Right renal cortex interstitium (tissue), 3 donors: ENCODE measurements at places on chromosomes 12 and 14. TPM values are rescaled to one million over a fixed set of nuclear protein-coding genes. Genes with fewer than 3 reads are reported as not detected.

GRCh38 chr14:96029089-96029645 lies 10.0 kb upstream of the C14orf132 start:
- DNase-seq: no peak

DNA sequence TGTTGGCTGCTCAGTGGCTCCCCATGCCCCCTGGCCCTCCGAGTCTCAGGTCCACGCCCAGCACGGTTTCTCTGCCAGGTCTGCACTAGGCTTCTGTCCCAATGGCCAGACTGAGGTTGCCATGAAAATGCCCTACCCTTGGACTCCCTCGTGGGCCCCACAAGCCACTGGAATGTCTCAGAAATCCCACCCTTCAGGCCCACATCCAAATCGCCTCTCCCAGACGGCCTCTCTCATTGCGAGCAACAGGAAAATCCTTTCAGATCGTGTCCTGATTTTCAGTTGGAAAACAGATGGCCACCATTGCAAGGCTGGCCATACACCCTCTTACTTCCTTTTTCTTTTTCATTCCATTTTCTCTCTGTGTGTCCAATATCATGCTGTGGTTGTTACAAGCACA lies 77.3 kb downstream of the IRF2BPL start:
- DNase-seq: no peak

- no peak for DNase-seq
These were observed 104.4 kb downstream of the FGD4 start for GRCh38 chr12:32503730-32504129.

DNA sequence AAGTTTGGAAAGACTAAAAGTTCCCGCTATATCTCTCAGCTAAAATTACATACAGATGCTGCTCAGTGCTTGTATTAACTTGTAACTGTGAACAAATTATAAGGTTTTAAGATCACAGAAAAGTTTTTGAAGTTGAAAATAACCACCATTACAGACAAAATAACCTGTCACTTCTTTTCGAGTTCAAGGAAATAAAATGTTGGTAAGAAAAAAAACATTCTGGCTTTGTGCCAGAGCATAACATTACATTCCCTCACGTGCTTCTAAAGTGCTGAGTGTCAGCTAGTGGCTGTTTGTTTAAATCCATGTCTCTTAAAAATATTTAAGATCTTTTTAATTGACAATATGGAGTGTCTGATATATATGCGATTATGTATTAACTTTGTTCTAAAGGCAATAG lies 27.2 kb upstream of the ADAMTS20 start:
- DNase-seq: no peak

GRCh38 chr12:106580671-106581508 lies 1.9 kb upstream of the RFX4 start:
- no peak for DNase-seq

DNA sequence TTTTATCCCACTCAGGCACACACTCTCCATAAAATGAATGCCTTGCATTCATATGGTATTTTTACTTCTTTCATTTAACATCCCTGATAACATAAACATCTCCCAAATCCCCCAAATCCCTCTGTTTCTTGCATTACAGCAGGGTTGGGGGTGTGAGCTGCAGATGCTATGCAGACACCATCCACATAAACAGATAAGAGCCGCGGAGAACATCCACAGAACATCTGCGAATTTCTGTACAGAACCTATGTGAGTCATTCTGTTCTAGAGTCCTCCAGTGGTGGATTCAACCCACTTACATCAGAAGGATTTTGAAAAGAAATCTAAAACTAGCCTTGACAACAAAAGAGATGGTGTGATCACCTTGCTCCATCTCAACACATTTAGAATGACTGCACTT lies 20.3 kb downstream of the FBLN5 start:
- no peak for DNase-seq

DNA sequence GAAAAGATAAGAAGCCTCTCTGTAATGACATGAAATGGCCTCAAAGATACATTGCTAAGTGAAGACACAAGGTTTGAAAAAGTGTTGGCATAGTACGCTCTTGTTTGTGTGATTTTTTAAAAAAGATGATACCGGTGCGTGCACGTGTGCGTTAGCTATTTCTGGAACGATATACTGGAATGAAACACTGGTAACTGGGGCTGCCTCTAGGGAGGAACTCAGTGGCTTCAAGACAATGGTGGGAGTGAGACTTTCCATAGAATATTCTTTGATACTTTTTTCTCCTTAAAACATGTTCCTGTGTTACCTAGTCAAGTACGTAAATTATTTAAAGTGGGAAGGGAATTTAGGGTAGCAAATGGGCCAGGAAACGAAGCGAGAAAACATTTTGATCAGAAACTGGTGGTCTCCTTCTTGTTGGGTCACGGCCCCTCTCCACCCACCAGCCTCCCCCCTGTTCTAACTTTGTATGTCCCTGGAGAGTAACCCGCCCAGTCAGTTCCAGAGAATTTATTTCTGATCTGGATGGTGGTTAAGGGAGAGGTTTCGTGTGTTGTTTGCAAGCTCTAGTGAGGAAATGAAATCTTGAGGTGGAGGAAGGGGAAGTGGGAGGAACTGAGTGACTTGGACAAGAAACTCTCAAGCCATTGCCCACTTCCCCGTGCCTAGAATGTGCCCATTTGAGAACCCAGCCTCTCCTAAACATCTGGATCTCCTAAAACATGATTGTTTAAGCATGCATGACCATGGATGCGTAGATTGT lies 6.6 kb downstream of the FGF6 start:
- no peak for DNase-seq

DNA sequence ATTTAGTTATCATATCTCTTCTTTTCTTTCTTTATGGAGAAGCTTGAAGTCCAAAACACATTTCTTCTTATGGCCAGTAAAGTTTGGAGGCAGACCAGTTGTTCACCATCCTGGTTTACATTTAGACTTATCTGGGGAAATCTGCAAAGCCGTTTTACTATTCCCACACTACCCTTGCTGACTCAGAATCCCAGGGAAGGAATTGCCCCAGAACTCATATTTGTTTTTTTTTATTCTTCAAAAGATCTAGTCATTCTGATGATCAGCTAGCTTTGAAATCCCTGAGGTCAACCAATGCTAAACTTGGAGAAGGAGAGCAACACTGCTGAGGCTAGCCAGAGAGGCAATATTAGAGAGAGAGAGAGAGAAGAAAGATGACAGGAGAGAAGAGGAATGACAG lies 12.3 kb upstream of the LMO3 start:
- DNase-seq: no peak

GRCh38 chr14:73953731-73954130 lies 3.6 kb downstream of the COQ6 start:
- no peak for DNase-seq

DNA sequence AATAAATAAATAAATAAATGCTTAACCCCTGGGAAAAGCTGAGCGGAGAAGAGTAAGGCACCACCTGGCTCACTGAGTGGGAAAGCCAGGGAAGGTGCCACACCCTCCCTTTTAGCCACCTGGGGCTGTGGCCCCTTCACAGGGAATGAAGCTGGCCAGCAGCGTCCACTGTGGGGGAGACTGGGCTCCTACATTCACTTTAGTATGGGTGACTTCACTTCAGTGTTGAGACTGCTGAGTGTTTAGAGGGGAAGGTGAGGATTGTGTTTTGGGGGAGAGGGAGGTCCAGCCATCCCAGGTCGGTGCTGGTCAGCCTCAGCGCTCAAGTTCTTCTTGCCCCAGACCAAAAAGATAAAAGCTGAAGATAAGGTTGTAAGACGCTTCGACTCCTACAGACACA lies 1.6 kb downstream of the NAB2 start:
- no peak for DNase-seq

DNA sequence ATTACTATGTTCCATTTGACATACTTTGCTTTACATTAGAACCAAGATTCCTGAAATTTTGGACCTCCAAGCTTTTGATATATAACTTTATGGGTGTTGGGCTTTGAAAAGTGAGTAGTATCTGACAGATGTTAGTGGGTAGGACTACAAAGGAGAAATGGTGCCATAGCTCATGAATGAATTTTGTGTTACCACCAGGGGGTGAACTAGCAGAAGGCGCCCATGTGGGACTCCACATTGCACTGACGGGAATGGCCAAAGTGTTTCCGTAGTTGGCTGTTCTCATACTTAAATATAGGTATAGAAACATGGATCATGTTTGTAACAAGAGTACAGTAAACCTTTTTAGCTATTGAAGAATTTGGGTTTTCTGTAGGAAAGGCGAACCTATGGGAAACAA lies 337.5 kb downstream of the FLRT2 start:
- DNase-seq: no peak

- no peak for DNase-seq
These were observed 36.2 kb downstream of the BEGAIN start for GRCh38 chr14:100551056-100551455.

DNA sequence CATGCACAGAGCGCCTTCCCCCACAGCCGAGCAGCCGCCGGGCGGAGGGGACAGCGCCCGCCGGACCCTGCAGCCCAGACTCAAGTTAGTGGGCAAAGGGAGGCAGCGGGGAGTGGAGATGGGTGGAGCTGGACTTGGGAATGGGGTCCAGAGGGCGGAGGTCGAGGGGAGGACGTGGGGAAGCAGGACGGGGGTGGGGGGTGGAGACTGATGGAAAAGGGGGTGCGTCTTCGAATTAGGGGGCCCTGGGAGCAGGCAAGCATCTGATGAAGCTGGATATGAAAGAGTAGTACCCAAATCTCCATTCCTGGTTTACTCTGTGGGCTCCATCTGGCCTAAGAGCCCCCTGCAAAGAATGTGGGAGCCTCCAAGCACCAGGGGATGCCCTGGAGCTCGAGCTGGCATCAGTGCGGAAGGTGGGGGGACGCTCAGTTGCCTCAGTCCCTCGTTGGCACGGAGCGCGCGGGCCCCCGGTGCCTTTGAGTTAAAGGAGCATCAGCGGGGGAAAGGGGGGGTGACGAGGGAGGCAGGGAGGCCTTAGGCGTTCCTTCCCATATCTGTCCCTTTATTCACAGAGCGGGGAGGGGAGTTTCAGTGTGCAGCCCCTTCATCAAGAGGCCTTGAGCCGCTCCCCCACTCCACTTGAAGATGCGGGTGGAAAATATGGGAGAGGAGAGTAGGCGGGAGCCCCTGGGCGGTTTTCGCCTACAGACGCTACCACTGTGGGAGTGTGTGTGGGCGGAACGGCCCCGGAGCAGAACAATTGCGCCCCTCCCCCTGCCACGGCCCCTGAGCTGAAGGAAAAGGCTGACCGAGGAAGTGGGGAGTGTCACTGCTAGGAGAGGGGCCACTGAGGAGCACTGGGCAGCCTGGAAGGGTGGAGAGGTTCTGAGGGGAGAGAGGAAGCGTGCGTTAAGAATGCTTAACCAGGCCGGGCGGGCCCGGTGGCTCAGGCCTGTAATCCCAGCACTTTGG lies 644 bp downstream of the NAB2 start:
- DNase-seq: no peak

DNA sequence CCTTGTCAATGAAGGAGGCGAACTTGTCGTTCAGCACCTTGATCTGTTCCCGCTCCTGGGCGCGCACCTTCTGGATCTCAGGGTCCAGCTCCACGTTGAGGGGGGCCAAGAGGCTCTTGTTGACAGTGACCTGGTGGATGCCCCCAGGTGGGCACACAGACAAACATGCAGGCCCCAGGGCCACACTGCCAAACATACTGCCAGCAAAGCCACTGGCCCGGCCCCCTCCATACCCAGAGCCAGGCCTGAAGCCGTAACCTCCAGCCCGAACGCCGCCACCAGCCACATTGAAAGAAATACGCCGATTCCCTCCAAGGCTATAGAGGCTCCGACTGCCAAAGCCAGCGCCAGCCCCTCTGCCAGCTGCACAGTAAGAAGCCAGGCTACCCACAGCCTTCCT lies 337 bp downstream of the KRT74 start:
- no peak for DNase-seq

- DNase-seq: no peak
These were observed 6.0 kb downstream of the LEMD3 start for GRCh38 chr12:65175385-65175784.

- DNase-seq: no peak
These were observed 5.4 kb upstream of the SMARCD1 start for GRCh38 chr12:50079771-50080170.

GRCh38 chr14:104639885-104640548 lies 35.4 kb upstream of the TMEM179 start:
- DNase-seq: peak; percentile 39

GRCh38 chr14:78758333-78758732 lies 588.2 kb downstream of the NRXN3 start:
- DNase-seq: peak; percentile 10

DNA sequence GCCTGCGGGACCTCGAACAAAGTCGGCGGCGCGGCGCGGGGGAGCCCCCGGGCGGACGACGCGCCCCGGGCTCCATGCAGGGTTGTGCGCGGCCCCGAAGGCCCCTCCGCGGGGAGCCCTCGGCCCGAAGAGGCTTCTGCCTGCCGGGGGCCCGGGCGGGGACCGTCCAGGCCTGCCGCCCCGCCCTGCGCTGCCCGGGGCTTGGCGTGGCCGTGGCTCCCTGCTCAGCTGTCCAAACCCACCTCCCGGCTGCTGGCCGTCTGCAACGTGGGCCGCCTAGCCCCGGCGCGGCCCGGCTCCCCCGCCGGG lies 670 bp downstream of the DYRK2 start:
- DNase-seq: no peak

DNA sequence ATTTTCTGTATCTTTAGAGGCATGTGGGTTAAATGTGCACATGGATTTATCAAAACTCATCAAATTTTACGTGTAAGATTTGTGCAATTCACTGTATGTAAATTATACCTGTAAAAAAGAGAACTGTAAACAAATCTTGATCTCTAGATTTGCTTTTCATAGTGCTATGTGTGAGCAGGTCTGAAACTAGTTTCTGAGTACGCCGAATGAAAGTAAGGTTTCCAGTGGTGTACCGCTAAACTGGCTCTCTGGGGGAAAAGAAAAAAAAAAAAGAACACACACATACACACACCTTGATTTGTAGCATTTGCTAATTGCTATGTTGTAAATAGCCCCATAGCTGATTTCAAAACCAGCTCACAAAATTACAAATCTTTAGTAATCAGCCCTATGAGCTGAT lies 8.6 kb upstream of the SLC41A2 start:
- no peak for DNase-seq

DNA sequence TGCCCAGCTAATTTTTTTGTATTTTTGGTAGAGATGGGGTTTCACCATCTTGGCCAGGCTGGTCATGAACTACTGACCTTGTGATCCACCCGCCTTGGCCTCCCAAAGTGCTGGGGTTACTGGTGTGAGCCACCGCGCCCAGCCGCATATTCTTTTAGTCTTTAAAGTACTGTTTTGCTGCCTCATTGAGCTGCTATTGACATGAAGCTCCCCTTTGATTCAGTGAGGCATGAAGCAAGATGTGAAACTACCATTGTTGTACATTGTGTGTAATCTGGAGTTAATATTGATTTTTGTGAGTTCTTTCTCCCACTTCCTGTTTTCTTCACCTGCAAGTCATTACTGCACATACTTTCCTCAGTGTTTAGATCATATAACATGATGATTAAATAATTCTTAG lies 80.8 kb downstream of the MNAT1 start:
- DNase-seq: no peak

DLST gene
- polyA plus RNA-seq: 124 TPM

ACSM4 gene
- polyA plus RNA-seq: not detected

SERPINA6 gene
- 9.5 TPM for polyA plus RNA-seq

AQP6 gene
- 18.4 TPM for polyA plus RNA-seq

KLRF1 gene
- polyA plus RNA-seq: 0.78 TPM

IKZF4 gene
- polyA plus RNA-seq: 15.1 TPM
